ENCODE measurements at places on chromosomes 1 and 21.

DNA sequence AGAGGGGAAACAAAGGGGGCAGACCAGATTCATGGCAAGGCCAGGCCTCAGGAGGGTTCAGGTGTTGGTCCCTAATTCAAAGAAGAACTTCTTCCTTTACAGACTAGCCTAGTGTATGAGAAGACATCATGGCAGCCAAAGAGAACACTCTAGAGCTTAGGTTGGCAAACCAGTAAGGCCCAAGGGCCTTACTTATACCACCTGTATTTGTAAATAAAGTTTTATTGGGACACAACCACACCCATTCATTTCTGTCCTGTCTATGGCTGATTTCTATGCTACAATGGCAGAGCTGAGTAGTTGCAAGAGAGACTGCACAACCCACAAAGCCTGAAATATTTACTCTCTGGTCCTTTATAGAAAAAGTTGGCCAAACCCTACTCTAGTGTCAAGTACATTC lies 42.3 kb downstream of the SSBP3 start:
- no peak for DNase-seq

GRCh38 chr1:54219688-54220003 lies 19.7 kb downstream of the MRPL37 start:
- no peak for DNase-seq

GRCh38 chr21:46483300-46484295 lies 24.9 kb downstream of the DIP2A start:
- DNase-seq = no peak

- no peak for DNase-seq
These were observed 22.2 kb upstream of the CAPZB start for GRCh38 chr1:19507516-19507915.

DNA sequence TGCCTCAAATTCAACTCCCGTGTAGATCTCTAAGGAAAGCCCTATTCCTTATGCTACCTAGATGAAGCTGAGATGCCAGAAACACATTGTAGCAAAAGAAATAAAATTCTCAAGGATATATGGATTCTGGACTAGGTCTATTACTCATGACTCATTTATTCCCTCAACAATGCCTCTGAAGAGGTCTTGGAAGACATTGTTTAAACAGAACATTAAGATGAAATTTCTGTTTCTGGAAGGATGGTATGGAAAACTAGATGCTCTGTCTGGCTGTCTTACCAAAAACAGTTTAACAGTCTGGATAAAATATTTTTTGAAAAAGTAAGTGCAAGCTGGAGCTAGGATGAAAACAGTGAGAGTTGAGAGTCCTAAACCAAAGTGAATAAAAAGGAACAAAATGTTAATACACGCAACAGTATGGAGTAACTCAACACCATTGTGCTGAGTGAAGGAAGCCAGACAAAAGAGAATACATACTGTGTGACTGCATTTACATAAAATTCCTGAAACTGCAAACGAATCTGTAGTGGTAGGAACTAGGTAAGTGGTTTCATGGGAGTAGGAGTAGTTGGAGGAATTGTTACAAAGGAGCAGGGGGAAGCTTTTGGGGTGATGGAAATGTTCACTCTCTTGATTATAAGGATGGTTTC lies 59.3 kb upstream of the GNG12 start:
- DNase-seq = no peak

DNA sequence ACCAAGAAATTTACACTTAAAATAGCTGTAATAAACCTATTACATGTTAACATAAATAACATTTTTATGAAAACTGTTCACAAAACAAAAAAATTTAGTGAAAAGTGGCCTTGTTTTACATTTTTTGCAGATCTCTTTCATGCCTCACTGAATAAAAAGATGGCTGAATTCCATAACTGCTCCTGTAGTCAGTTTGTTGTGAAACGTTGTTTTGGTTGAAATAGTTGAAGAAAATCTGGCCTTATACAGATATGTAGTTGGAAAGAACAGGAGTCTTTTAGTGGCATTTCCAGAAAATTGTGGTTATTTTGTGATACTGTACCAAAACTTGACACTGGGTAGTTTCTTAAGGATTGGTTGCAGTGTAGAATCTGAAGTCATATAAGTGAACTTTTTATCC lies 18.1 kb downstream of the ITSN1 start:
- no peak for DNase-seq

- DNase-seq = no peak
These were observed 13.0 kb upstream of the UQCRHL start for GRCh38 chr1:15820478-15820877.

DNA sequence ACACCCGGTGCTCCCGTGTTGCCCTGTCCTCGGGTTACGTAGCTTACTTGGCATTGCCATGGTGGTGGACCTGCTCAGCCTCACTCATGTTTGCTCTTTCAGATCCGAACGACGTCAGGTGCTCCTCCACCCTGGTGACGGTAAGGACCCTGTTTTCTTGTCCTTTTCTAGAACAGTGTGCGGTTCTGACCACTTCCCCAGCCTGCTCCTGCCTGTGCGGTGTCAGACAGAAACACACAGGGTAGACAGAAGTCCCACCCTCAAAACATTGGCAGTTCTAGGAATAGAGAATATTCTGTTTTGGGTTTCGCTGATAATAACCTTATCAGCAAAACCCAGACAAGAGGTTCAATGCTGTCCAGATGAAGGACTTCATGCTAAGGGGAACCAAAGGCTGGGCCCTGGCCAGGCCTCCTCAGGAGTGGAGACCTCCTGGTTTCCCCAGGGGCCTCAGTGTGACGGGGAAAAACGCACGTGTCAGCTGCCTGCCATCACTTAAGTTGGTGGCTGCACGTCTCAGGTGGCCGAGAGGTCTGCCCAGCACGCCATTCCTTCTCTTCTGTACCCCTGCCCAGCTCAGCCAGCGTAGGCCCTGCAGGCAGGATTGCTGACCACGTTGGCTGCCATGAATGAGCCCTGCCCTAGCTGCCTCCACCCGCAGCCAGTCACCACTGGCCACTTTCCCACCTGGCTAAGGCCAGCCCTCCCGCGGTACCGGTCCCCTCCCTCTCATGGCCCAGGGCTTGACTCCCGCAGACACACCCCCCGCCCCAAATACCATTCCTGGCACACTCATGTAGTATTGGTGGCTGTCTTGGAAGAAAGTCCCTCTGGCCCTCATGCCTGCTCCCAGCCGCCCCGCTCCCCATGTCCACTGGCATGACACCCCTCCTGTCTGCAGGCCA lies 33.6 kb downstream of the SLC37A1 start:
- no peak for DNase-seq

- DNase-seq = no peak
These were observed 12.0 kb downstream of the AKT3 start for GRCh38 chr1:243837907-243838535.

DNA sequence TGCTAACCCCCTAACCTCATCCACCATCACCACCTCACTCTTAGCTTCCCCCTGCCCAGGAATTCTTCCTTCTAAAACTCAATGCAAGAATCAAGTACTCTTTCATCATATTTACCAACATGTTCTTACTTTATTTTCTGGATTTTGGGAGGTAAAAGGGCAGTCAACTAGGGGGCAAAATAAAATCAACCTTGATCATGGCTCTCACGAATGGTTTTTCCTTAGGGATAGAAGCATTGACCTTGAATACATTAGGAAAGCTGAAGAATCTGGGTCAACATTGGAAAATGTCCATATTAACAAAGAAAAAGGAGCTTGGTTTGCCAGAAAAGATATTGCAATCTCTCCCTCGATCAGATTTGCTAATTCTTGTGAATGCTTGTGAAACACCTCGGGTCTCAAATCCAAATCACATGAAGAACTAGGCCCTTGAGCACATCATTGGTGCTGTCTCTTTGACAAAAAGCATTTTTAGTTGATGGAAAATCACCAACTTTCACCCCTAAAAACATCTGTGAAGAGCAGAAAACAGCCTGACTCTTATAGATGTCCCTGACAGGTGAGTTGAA lies 58.9 kb downstream of the ZC3H11B start:
- DNase-seq = no peak

DNA sequence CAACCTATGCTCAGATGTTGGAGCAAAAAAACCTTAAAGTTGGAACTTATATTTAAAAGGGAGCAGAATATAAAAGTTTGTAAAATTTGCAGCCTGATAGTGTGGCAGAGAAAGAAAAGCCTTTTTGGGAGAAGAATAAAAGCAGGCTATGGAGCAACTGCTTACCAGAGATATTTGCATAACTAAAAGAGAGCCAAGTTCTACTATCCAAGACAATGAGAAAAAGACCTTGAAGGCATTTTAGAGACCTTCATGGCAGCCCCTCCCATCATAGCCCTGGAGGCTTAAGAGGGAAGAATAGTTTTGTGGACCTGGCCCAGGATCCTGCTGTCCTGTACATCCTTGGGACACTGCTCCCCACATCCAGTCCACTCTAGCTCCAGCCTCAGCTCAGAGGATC lies 312.5 kb upstream of the ZRANB2 start:
- DNase-seq = no peak

DNA sequence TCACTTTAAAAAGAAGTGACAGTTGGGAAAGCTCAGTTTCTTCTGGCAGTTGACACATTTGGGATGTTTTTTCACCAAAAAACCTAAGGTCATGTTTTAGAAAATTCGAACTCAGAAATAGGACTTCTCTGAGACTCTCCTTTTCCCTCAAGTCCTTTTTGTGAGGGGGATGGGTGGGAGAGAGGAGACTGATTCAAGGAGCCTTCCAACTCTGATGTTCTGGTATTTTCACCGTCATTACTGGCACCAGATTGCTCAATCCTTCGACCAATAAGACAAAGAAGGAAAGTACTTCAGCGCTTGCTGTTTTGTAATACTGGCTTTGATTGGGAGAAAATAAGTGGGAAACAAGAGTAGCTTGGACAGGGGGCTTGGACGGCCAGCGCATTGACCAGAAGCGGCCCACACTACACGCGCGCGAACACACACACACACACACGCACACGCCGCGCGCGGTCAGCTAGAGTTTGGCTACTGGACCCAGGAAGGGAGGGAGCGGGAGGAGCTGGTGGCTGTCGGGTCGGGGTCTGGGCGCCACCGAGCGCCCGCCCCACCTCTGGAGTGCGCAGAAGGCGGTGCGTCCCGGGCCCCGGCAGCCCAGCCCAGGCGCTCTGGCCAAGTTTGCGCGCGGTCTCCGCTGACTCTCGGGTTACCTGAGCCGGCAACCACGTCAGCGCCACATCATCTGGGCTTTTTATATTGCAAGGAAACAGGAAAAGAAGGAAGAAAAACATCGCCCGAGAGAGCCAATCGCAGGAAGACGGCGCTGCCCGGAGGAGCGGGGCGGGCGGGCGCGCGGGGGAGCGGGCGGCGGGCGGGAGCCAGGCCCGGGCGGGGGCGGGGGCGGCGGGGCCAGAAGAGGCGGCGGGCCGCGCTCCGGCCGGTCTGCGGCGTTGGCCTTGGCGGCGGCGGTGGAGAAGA lies at the start of gene KCNK1:
KCNK1 (plus strand) TSS at position 855 of the 921 bp plus-strand sequence; CDS start at position 921, 66 bp downstream.
- no peak for DNase-seq

- no peak for DNase-seq
These were observed 45.9 kb upstream of the CSF3R start for GRCh38 chr1:36528361-36529349.

DNA sequence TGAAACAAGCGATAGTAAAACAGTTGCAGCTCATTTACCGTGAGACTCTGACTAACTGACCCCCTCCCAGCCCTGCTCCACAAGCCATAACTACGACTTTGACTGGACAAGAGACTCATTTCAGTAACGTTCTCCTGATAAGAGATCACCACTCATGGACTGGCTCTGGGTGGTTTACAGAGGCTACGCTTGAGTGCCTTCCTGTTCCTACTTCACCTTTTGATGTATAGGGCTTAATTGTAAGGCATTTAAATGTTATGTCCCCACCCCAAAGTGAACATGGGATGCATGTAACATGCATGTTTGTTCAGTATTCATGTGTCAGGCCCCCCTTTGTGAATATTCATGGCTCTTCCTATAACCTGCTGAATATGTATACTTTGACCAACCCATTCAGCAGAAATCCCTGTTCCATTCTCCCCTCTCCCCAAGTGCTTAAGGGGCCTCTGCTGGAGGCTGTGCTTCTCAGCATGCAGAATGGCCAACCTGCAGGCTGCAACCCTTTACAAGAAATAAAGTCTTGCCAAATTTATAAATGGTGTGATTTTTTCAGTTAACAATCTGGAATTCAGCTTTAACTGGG lies 50.7 kb upstream of the SPOCD1 start:
- DNase-seq = no peak

DNA sequence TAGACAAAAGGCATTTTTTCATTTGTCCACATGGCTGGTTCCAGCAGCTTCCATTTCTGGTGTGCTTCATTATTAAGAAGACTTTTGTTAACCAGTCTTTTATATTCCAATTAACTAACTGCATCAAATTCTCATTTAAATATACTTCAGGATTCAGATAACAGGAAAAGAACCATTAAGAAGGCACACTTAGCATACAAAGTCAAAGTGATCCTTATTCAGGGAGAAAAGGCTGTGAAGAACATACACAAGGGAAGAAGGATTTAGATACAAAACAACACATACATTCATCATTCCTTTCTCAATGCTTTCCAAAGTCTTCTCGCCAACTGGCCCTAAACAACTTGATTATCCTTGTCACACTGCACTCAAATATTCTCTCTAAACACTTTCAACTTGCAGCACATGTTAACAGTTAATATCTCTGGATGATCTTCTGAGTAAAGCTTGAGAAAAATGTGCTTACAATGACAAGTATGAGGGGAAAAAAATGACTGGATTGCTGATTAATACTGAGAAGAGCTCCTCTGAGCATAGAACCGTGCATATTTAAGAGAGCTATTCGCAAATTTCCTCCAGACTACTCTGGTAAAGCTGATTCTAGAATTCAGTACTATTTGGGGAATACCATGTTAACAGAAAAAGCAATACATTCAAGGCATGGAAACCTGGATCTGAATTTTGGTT lies 225.2 kb upstream of the TNR start:
- DNase-seq = no peak

DNA sequence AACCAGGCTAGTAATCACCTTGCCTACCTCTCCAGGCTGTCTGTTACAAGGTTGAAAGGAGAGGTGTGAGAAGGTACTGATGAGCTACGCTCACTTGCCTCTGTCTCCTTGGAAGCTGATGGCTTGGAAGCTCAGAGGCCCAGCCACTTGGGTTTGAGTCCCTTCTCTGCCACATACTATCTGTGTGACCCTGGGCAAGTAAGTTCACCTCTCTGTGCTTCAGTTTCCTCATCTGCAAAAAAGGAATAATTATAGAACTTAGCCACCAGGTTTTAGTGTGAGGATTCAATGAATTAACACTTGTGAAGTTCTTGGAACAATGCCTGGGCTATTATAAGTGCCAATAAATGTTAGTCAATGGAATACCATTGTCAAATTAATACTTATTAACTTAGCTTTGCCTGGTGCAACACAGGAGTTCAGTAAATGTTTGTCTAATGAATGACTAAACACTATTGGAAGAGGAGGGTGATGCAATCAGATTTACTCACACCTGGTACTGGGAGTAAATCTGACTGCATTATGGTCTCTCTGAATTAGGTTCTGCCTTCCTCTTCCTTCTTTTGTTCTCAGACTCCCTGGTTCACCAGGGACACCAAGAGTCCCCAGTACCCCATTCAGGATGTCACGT lies 55.5 kb downstream of the TRABD2B start:
- no peak for DNase-seq

DNA sequence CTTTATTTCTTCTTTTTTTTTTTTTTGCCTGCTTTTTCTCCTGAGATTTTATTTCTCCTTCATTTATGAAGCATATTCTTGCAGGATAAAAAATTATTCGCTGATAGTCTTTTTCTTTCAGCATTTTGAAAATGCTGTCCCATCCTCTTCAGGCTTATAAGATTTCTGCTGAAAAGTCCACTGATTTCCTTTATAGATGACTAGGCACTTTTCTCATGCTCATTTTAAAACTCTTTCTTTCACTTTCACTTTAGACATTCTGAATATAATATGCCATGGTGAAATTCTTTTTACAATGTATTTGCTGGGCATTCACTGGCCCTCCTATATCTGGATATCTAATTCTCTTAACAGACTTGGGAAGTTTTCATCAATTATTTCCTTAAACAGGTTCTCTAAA lies 25.5 kb upstream of the GTF2B start:
- DNase-seq = no peak

GRCh38 chr1:14011132-14011531 lies 311.1 kb downstream of the PRDM2 start:
- DNase-seq = no peak
